Fibroblast of villous mesenchyme (primary cell): ENCODE measurements at places on chromosomes 3 and 15. TPM values are rescaled to one million over a fixed set of nuclear protein-coding genes. Genes with fewer than 3 reads are reported as not detected.

Gene GOLGA8O
- total RNA-seq, result 0.43 and 0.64 TPM in 2 replicates

Gene TMF1
- 45.1 and 49.2 TPM in 2 replicates for total RNA-seq

Gene KCNMB3
- total RNA-seq, result 1.3 and 2.2 TPM in 2 replicates

Gene KLF15
- 0.32 and 0.43 TPM in 2 replicates for total RNA-seq

Gene CLASP2
- total RNA-seq, result 56.7 and 64.3 TPM in 2 replicates

Gene STRIT1
- not detected in 2 replicates for total RNA-seq

Gene CFAP91
- 0.32 and 0.43 TPM in 2 replicates for total RNA-seq

Gene PLA2G4E
- not detected in 2 replicates for total RNA-seq

Gene CLDND1
- 54.4 and 98.0 TPM in 2 replicates for total RNA-seq
